ENCODE measurements at places on chromosomes 5 and 9.

- no peak for DNase-seq
These were observed 10.8 kb downstream of the FBXO38 start for GRCh38 chr5:148394587-148395019.

- no peak for DNase-seq
These were observed 126.0 kb upstream of the FAM120A start for GRCh38 chr9:93325307-93326035.

GRCh38 chr9:96129747-96130146, 172.2 kb downstream of the HSD17B3 start:
- no peak for DNase-seq

- no peak for DNase-seq
These were observed 145.4 kb downstream of the GABBR2 start for GRCh38 chr9:98563212-98563907.

DNA sequence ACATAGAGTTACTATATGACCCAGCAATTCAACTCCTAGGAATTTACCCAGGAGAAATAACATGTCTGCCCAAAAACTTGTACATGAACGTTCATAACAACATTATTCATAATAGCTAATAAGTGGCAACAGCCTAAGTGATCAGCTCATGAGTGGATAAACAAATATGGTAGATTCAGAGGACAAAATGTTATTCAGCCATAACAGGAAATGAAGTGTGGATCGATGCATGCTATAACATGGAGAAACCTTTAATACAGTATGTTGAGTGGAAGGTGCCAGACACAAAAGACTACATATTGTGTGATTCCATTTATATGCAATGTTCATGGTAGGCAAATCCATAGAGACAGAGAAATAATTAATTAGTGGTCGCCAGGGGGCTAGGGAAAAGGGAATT, 22.3 kb upstream of the NR3C1 start:
- DNase-seq = no peak

DNA sequence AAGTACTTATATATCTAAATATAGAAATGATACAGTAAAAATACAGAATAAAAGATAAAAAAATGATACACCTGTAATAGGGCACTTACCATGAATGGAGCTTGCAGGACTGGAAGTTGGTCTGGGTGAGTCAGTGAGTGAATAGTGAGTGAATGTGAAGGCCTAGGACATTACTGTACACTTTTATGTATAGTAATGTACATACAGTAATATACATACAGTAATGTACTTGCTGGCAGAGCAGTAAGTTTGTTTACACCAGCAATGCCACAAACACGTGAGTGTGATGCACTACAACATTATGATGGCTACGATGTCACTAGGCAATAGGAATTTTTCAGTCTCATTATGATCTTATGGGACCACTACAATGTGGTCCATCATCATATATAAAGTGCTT, 34.2 kb downstream of the SUSD1 start:
- no peak for DNase-seq

GRCh38 chr5:127924606-127925005, 159.0 kb upstream of the SLC12A2 start:
- DNase-seq = no peak

DNA sequence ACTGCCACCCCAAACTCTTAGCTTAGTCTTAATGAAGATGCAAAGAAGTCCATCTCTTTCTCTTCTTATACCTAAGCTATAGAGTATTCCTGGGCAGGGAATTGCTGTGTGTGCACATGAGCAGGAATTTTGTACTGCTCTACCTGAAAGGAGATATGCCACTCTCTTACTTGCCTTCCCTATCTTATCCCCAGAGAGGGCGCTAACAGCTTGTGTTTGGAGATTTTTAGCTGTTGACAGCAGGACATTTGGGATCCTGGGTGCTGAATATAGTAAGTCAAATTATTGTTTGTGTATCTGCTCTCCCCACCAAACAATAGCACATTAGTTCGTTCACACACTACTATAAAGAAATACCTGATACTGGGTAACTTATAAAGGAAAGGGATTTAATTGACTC, 159.5 kb downstream of the GABRG2 start:
- no peak for DNase-seq

DNA sequence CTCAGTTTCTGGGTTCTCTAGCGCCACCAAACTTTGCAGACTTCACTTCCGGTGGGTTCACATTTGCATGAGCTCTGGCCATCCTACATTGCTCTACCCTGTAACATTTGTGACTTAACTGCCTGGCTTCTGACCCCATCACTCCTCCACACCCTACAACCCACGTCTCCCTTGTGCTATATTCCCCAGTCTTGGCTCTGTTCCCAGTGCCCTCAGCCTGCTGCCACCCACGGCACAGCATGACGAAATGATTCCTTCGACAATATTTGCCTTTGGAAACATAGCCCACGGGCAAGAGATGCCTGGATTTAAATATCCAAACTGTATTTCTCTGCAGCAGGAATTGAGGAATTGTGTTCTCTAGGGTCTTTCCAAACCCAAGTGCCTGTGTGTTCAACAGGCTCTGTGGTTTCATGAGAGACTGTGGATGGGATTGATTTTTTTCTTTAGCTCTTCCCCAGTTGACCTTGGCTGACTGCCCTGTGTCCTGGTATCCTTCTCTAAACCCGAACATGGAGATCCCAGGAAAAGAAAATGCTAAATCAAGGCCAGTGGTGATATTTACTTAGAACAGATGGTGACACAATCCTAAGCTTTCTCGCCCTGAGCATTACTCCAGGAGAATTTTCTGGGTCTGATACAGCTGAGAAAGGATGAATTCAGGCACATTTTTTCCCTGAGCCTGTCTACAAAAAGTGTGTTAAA, 44.4 kb upstream of the GRIA1 start:
- DNase-seq = no peak

DNA sequence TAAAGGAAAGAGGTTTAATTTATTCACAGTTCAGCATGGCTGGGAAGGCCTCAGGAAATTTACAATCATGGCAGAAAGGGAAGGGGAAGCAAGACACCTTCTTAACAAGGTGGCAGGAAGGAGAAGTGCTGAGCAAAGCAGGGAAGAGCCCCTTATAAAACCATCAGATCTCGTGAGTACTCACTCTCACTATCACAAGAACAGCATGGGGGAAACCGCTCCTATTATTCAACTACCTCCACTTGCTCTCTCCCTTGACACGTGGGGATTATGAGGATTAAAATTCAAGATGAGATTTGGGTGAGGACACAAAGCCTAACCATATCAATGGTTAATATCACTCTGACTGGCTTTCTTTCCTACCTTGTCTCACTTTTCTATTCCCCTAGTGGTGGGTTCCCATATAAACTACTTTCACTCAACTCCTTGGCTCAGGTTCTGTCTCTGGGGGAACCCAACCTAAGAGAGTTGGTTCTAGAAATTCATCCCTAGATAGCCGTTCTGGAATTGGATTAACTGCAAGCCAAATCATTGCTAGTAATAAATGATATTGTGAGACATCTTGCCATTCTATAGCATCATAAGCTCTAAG, 749.8 kb upstream of the GRAMD2B start:
- no peak for DNase-seq

DNA sequence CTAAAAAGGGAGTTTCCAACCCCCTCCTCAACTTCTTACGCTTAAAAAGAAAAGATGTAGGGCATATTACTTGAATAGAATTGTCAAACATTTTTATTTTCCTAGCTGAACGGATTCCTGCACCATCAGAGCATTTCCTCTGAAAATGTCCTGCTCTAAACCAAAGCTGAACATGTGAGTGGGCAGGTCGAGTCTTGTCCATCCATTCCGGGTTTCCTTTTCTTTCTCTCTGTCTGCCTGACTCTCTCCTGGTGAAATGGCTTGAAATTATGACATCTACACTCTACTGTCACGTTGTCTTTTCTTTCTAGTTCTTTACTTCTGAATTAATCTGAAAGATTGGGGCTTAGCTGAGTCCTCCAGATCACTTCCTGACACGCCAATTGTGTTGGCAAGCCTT, 39.2 kb upstream of the PTPN3 start:
- no peak for DNase-seq

DNA sequence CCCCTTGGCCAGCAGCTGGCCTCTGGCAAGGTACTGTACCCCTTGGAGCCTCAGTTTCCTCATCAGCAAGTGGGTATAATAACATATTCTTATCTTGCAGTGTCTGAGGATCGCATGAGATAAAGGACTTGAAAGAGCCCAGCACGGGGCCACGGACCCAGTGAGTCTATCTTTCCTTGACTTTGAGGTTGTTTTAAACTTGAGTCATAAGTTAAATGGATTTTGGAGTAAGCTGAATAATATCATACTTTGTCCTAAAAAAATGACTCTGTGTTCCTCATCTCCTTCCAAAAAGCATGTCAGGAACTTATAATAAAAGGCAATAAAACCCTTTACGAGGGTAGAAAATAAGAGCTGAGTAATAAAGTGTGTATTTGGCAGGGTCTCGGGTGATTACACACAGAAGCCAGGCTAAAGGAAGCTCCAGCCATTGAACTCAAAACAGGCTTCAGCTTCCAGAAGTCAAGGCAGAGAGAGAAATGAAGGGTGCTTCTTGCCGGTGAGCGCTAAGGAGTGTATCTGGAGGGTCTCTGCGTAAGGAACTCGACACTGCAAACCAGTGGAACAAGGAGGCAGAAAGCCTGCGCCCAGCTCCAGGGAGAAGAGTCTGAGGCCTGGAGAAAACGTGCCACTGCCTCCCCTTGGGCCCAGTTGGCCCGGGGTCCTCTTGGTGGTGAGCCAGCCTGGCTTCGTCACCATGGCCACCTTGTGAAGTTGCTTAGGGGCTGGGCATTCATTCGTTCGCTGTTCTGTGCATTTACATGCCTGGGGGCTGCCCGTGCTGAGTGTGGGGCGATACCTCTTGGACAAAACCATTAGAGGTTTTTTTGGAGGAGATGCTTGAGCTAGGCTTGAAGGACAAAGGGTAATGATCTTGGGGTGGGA, 72.4 kb upstream of the PHYKPL start:
- no peak for DNase-seq

DNA sequence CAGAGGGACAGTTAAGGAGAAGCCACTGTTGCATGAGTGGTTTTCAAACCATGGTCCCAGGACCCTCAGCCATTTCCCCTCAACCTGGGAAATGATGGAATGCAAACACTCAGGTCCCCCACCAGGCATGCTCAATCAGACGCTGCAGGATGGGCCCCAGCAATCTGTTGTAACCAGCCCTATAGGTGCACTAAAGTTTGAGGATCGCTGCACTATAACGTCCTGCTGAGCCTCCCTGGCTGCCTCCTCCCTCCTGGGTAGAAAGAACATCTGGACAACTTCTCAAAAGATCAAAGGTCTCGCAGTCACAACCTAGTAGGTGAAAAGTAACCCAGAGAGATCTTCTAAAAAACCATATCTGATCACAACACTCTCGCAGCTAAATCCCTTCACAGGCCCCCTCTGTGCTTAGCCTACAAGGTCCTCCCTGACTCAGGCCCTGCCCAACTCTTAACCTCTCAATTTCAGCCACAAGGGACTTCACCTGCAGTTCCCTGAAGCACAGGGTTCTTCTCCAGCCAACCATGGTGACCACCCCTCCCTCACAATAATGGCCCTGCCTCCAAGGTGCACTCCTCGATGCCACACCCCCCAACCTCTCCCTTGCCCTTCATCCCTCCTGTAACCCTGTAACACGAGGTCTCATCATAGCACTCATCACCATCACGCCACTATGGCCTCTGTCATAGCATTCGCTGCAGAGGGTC, 3.5 kb downstream of the SHB start:
- DNase-seq = no peak

- no peak for DNase-seq
These were observed 6.4 kb upstream of the PLPP1 start for GRCh38 chr5:55541056-55541635.

GRCh38 chr5:24624872-24625271, 19.9 kb downstream of the CDH10 start:
- no peak for DNase-seq

GRCh38 chr9:69470186-69470977, 145.4 kb downstream of the ENTREP1 start:
- no peak for DNase-seq

GRCh38 chr9:73026375-73026774, 73.5 kb upstream of the ALDH1A1 start:
- DNase-seq = no peak

GRCh38 chr9:472479-473075, 257.9 kb downstream of the DOCK8 start:
- no peak for DNase-seq

DNA sequence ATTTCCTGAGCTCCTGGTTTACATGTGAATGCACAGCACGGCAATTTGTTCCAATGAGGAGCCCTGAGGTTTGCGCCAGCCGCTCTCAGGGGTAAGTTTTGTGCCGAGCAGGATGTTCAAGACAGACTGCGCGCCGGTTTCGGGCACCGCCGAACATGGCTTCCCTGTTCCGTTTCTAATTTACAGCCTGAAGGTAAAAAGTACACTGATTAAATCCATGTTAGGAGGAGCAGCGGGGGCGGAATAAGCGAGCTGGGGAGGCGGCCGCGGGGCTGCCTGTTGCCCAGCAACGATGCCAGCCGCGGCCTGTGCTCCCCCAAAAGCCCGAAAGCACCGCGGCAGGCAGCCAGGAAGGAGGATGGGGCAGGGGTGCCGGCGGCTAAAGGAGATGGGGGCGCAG, 6.4 kb downstream of the SOWAHA start:
- DNase-seq = no peak

DNA sequence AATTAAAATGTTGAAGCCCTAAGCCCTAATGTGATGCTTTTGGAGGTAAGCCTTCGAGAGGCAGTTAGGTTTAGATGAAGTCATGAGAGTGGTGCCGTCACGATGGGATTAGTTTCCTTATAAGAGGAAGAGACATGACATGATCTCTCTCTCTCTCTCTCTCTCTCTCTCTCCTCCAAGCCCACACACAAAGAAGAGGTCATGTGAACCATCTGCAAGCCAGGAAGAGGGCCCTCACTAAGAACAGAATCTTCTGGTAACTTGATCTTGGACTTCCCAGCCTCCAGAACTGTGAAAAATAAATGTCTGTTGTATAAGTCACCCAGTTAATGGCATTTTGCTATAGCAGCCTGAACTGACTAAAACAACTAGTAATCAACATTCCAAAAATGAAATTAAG, 175.5 kb downstream of the GNA14 start:
- no peak for DNase-seq

DNA sequence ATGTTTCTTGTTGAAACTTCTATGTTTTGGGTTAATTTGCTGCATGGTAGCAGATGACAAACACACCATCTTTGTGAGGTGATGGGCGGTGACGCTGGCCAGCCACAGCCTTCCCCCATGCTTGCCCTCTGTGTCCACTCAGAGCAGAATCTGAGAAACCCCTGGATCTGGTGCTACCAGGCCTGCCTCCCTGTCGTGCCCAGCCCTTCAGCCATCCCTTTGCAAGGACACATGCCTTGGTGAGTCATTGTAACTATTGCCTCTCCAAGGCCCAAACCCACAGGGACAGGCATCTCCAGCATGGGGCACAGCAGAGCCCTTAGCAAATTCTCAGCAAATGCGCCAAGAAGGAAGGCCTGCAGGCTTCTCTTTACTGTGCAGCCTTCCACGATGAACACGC, 48.1 kb upstream of the FCN1 start:
- no peak for DNase-seq

DNA sequence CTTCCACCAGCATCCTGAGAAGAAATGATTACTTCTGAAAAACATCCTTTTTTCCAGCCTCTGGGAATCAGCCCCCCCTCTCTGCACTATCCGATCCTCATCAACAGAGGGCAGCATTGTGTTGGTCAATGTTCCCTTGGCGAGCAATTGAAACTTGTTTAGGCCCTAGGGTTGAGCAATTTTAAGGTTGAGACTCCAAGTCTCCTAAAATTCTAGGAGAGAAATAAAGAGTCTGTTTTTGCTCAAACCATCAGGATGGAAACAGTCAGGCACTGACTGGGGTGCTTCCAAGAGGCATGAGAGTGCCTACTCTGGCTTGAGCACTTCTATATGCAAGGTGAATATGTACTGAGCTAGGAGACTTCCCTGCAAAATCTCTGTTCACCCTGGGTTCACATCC, 12.4 kb upstream of the CYFIP2 start:
- DNase-seq = no peak

GRCh38 chr5:150625164-150625535, 15.3 kb upstream of the SYNPO start:
- no peak for DNase-seq

Data from stimulated activated CD8-positive, alpha-beta memory T cell treated with anti-CD3 and anti-CD28 coated beads, Interleukin-4, amount 100 ng/mL, for 1 hour (primary cell).